ENCODE measurements at places on chromosomes 2 and 18. TPM values are rescaled to one million over a fixed set of nuclear protein-coding genes. Genes with fewer than 3 reads are reported as not detected.

The SERPINB3 gene
- total RNA-seq, result not detected

DNA sequence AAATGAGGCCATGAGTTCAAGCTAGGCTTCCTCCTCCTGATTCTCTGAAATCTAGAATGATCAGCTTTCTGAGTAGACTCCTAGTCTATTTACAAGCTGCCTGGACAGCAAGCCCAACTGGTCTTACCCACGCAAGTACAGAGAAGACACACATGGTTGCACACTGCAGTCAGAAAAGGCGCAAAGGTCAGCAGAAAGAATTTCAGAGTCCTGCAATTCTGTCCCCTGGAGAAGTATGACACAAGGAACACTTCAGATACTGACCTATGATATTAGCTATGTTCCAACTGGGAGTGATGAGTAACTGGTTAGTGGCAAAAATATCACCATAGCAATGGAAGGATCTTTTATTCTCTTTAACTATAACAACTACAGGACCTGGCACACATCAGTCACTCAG, 336.1 kb upstream of the PKDCC start:
- no peak for DNase-seq

- peak; percentile 91 for DNase-seq
These were observed 119.2 kb upstream of the ACVR1C start for GRCh38 chr2:157747695-157748370.

DNA sequence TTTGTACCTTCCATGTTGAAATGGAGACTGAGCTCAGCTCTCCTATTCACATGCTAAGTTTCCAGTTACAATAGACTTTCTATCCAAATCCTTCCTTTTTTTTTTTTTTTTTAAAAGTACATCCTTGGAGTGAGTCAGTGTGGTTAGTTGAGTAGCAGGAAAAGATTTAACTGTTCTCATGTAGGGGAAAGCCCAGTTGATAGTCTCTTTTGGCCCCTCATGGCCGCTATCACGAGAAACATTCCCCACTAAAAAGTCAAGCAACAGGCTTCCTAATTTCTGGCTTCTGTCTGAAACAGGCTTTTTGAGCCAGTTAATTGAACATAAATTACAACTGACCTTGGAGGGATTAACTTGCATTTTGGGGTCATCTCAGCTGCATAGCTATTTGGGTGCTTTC, 161.3 kb downstream of the MEIS1 start:
- peak; percentile 54 for DNase-seq

- DNase-seq, result peak; percentile 78
These were observed 60.8 kb downstream of the HS1BP3 start for GRCh38 chr2:20589975-20590703.

The CROCC2 gene
- under 0.01 TPM for total RNA-seq

The CCDC141 gene
- total RNA-seq, result not detected

DNA sequence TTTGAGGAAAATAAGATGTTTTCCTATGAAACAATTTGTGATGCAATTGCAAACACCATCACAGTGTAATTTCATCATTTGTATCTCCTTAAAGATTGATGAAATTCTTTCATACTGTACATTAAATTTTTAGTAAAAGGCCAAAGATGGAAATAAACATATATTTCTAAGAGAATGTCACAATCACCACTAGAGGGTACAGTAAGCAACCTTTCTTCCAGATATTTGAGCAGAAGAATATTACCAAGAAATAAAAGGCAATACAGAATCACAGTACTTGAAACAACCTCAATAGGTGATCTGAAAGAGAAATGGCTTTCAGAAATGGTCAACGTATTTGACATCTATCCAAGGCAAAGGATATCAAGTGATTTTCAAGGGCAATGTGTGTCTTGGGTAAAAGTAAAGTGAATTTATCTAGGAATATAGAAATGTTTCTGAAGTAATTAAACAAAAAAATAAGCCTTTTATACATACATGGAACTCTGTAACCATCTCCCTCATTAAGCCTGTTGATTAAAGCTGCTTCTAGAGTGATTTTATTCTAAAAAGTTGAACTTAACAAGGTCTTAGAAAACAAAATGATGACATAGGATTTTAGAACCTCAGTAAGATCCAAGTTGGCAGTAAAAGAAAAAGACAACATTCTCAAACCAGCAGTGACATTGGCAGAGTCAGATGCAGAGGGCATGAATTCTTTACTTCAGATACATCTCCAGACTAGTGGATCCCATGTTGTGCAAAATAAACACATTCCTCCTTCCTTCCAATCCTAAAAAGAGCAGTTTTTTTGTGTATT, 90.3 kb upstream of the SESTD1 start:
- DNase-seq, result peak; percentile 51

- DNase-seq, result peak; percentile 24
These were observed 30.2 kb downstream of the NYAP2 start for GRCh38 chr2:225429717-225430116.

DNA sequence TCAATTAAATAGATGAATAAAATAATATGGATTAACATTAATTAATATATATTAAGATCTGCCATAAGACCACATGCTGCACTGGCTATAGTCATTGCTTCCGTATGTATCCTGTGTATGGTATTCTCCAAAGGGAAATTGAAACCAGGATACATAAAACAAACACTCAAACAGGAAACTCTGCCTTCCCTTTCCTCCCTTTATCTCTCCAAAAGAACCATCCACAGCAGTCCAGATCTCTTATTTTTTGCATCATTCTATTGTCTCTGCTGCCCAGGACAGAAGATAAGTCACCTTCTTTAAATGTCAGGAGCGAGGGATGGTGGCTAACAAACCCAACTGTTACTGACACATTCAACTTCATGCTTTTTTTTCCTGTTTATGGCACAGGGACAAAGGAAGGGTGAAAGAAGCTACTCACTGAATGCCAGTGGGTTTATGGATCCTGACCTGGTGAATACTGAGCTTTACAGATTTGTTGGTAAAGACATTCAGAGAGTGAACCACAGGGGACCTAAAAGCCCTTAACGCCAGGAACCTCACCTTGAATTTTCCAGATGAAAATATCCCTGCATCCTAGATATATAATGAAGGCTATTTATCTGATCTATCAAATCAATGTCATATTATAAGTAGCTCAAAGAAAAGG, 67.5 kb downstream of the CSRNP3 start:
- no peak for DNase-seq

DNA sequence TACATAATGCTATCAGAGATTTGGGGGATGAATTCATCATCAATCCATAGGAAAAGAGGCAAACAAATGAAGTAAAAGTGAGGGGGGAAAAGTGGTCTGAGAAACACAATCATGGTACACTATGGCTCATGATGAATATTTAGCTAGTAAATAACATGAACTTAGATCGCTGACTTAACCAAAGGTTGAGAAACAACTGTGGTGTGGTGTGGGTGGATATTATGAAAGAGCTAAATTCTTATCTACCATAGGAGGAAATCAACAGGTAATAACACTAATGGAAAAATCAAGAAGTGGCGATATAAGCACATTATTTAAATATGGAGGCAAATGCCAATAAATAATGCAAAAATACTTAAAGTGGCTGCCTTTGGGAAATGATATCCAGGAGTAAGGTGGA, 12.2 kb upstream of the TPRKB start:
- no peak for DNase-seq

GRCh38 chr2:18519914-18520450, 40.5 kb downstream of the RDH14 start:
- no peak for DNase-seq

DNA sequence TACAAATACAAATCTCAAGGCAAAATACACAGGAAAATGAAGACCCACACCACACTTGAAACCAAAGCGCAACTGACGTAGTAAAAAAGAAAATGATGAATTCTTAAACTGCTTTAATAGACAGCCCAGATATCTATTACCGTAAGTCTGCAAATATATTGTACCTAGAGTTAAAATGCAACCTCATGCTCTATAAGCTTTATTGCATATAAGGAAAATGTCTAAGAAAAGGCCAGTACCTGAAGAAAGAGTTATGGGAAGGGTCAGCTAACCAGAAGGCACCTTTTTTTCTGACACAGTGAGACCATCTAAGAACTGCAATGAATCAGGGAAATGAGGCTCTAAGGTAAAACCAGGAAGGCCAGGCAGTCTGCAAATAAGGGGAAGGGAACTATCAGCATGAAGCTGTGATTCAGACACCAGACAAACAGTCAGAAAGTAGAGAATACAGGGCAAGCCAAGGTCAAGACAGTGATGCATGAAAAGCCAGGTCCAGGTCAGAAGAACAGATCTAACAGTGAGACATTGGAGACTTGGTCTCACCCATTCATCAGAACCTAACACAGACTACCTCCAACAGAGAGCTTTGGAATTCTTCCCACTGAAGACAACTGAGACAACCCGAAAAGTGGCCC, 46.9 kb downstream of the PDE11A start:
- no peak for DNase-seq

DNA sequence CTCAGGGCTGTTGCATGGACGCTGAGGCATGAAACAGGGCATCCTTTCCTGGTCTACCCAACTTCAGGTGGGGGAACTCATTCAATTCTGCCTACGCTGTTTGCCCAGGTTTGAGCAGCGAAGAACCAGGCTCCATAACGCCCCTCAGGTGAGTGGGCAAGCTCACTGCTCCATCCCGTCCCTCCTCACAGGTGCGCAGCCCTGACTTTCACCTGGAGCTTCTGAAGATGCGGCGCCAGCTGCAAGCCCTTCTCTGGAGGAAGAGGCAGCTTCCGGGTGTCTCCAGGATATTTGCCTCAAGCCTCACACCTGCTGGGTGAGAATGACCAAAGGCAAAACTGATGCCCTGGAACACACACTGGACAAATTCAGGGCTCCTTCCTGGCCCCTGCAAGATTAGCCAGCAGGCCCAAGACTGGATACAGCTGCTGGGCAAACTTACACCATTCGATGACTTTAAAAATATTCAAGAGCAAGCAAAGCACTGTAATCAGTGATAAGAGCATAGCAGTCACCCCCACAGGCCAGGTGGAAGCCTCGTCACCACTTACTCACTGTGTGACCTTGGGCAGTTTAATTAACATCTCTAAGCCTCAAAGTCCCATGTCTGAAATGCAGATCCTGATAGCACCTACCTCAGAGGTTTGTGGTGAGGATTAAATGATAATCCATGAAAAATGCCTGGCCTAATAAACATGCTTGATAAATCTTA, 97.7 kb downstream of the GYPC start:
- DNase-seq, result no peak

DNA sequence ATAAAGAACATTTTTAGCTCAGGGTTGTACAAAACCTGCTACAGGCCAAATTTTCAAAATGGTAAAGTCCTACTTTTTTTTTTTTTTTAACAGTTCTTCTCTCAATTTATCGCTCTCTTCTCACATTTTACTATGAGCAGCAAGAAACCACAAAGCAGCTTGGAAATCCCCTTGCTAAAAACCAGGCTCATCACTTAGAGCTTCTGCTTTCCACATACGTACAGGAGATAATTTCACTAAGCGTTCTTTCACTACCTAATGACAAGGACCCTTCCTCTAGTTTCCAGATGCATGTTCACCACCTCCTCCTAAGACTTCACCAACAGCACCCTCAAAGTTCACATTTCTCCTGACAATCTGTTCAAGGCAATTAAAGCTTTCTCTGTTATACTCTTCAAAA, 294.9 kb upstream of the CYRIA start:
- no peak for DNase-seq

- DNase-seq, result no peak
These were observed 910.8 kb upstream of the CDH2 start for GRCh38 chr18:29087616-29088246.

GRCh38 chr2:240732184-240732583, 40.5 kb downstream of the AQP12A start:
- no peak for DNase-seq

The TRABD2A gene
- total RNA-seq, result 5.7 TPM

GRCh38 chr2:18501156-18501555, 59.3 kb downstream of the RDH14 start:
- no peak for DNase-seq

- no peak for DNase-seq
These were observed 700.0 kb upstream of the SOX11 start for GRCh38 chr2:4992226-4992625.

The MAP3K19 gene
- total RNA-seq, result not detected

- no peak for DNase-seq
These were observed 29.6 kb downstream of the KCNF1 start for GRCh38 chr2:10941383-10941782.

GRCh38 chr2:69692424-69692823, 48.9 kb upstream of the AAK1 start:
- peak; percentile 82 for DNase-seq

- peak; percentile 39 for DNase-seq
These were observed 34.4 kb downstream of the ZFP36L2 start for GRCh38 chr2:43191947-43192516.

DNA sequence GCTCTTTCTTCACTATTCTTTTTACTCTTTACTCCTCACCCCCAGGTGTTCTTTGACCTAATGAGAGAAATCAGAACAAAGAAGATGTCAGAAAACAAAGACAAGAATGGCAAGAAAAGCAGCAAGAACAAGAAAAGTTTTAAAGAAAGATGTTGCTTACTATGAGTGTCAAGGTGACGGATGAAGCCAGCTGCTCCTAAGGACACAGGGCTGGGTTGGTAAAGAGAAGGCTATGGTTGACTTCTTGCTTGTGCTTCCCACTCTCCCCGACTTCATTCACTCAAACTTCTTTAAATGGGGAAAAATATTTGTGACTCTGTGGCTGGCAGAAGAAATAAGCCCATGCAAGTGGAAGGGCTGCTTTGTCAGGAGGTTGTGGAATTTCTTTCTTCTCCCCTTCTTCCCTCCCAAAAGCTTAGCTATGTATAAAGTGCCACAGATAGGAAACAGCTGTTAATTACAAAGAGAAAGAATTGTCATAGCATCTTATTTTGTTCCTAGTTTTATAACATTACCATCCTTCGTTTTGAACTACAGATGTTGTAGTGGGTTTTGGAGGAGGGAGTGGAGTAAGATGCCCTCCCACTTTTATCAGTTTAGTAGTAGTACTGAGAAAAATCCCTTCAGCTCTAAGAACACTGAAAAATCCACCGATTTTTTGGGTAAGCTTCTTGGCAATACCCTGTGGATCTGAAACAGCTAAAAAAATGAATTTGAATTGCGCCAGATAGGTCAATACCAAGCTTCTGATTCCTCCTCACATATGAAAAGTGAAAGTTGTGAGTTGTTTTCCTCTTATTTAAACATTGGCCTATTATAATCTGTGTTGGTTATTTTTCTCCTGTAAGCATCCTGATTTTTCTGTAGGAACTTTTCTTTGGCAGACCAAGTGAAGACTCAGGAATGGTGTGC, 40.7 kb downstream of the RALB start:
- no peak for DNase-seq

The FNDC4 gene
- total RNA-seq, result 24.2 TPM

DNA sequence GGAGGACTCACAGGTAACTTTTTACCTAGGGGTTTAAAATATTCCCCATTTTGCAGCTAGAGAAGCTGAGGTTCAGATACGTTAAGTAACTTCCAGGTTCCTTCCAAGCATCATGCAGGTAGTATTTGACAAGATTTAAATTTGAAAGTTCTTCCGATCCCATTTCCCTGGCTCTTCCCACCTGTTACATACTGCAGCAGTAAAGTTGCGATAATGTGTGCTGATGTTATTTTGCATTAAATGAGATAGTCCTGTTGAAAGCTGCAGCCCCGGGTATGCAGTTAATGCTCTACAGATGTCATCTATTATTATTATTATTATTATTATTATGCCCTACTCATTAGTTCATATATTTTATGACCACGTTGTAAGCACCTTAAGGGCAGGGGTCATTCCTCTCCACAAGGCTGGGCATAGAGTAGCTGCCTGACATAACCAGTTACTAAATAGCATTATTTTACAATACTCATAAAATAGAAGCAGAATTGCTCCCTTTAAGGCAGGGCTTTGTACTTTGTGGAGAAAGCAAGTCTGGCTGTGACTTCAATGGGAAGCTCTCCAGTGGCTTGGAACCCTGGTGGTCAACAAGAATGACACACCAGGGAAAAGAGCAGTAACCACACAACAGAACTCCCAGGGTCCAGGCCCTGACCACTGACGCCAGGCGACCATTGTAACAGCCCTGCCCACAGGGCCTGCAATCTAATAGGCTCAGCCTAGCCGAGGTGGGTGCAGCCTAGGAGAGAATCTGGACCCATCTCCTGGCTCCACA, 112.0 kb upstream of the STPG4 start:
- no peak for DNase-seq
